Endothelial cell of umbilical vein (primary cell): ENCODE measurements at places on chromosomes 5 and 9. TPM values are rescaled to one million over a fixed set of nuclear protein-coding genes. Genes with fewer than 3 reads are reported as not detected.

GRCh38 chr5:39658866-39659265, 234.1 kb upstream of the DAB2 start:
- no peak for DNase-seq

DNA sequence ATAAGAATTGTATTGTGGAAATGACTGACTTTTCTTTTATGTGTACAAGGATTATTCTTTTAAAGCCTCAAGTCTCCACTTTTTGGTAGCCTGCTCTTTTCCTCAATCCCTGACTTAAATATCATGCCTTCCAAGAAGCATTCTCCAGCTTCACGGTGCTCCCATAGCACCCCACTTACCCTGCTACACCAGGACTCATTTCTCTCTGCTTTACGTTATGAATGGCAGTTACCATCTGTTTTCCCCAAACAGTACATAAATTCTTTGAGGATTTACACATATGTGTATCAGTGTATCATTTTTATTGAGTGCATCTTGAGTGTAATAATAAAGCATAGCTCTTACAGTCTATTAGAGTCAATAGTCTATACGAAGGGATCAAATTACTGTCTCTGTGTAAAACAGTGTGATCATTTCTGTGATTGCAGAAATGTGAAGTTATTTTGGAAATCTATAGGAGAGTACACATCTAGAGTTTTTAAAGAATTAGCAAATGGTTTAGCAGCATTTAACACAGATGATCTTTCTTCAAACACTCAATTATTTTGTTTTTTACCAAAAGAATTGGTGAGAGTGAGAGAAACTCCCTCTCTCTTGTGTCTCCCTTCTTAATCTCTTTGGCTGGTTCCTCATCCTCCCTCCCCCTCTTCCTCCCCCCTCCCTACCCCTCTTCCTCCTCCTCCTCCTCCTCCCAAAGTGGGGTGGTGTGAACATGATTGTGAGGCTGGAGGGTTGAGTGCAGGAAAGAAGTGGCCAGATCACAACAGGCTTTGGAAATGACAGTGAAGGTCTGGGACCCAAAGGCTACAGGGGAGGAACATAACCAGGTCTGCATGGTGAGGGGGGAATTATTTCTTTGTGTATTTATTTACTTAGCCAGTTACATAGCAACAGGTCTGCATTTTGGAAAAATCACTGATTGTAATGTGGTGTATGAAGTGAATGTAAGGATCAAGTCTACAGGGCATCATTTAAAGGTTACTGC, 27.6 kb upstream of the ECM2 start:
- no peak for DNase-seq

DNA sequence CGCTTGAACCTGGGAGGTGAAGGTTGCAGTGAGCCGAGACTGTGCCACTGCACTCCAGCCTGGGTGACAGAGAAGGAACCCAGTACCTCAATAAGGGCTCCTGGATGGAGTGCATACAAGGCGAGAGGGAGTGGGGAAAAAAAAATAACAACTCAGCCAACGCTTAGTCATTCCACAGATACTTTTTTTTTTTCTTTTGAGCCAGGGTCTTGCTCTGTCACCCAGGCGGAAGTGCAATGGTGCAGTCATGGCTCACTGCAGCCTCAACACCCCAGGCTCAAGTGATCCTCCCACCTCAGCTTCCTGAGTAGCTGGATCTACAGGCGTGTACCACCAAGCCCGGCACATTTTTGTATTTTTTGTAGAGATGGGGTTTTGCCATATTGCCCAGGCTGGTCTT, 59.5 kb upstream of the GGTA1 start:
- DNase-seq = no peak

GRCh38 chr5:170757669-170758068, 25.9 kb upstream of the GABRP start:
- DNase-seq = no peak

DNA sequence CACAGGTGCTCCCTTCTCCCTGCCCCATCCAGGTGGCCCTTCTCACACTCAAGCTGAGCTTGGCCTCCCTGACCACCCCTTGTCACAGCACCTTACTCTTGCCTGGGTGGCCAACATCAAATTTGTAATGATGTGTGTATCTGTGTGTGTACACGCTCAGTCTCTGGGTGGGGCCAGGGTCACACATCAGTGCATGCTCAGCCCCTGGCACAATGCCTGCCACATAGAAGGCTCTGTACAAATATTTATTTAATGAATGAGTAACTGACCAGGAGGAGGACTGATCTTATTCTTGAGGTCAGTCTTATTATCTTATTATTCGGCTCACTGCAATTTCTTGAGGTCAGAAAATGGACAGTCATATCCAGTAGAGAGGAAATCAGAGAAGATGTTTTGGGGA, 41.3 kb upstream of the HAND1 start:
- no peak for DNase-seq

GRCh38 chr5:25979086-25979485, 1059.3 kb downstream of the CDH9 start:
- no peak for DNase-seq

DNA sequence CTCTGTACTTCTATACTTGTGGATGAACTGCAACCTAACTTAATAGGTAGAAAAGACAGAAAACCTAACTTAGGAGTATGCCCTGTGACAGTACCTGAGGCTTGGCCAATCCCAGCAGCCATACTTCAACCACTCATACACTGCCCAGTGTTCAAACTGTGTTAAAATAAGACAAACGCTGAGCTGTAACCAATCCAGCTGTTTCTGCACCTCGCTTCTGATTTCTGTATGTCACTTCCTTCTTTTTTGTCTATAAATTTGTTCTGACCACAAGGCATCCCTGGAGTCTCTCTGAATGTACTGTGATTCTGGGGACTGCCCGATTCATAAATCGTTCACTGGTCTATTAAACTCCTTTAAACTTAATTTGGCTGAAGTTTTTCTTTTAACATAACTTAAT, 41.4 kb downstream of the AUH start:
- no peak for DNase-seq

DNA sequence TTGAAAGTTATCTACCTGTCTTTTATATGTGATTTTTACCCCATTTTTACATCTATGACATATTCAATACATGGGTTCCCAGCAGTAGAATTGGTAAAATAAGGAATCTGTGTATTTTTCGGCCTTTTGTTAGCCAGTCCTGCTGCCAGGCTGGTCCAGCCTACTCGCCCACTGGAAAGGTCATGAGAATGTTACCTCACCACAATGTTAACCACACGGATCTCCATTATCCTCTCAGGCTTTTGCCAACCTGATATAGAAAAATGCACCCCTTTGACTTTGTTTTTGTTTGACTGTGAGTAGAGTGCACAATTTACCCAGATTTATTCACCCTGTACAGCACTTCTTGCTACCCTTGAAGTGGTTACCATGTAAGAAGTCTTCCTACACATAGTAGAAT, 167.2 kb downstream of the CTNND2 start:
- no peak for DNase-seq

GRCh38 chr9:94855903-94856302, 129.4 kb downstream of the AOPEP start:
- no peak for DNase-seq

- no peak for DNase-seq
Measured at GRCh38 chr5:17355586-17356346, 138.3 kb downstream of the BASP1 start.

DNA sequence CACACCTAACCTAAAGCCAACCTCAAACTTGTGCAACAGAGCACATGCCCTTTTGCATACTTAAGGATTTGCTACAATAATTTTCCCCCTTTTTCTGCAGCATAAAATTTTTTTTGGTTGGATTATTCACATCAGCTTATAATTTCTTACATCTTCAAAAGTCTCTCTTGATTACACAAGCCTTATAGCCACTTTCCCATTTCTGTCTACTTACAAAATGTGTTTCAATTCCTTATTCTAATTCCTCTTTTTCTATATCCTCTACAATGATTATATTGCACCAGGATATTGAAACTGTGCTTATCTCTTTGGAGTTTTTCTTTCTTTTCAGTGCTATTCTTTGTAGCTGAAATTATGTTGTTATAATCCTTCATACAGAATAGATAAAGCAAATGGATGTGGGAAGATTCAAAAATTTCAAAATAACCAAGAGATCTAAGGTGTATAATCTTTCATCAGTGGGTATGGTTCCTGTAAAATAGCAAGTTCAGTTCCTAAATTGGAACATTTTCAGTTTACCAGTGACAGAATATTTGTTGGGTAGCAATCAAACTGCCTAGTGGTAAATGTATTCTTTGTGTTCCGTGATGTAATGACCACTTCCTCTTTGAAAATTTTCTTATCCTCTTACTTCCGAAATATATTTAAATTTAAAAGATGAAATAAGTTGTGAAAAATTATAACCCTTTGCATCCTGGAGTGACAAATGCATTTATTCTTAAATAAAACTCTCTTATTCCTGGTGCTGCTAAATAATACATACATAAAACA, 386.8 kb upstream of the CHD1 start:
- DNase-seq = no peak

DNA sequence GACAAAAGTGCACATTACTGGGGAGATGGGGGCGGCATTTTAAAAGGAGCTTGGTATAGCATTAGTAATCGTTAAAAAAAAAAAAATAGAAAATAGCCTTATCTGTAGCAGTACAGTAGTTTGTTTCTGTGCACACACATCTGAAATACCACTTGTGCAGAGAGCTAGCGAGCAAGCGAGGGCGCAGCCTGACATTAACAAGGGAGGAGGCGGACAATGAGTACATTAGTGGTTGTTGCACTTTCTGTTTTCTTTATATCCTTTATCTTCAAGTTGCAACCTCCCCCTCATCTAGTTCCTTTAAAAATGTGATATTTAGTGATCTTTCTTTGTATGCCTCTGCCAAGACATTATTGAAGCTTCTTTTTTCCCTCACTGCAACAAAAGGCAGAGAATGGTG, 880 bp upstream of the PTPDC1 start:
- no peak for DNase-seq

GRCh38 chr5:160360310-160360709, 10.1 kb downstream of the C1QTNF2 start:
- no peak for DNase-seq

GRCh38 chr5:9149988-9150387, 395.9 kb downstream of the SEMA5A start:
- no peak for DNase-seq

The IL3 gene
- not detected in 2 replicates for total RNA-seq

The IRF1 gene
- total RNA-seq = 17.7 and 28.0 TPM in 2 replicates

The EIF4E1B gene
- total RNA-seq = not detected in 2 replicates
